Astrocyte of the cerebellum (primary cell): ENCODE measurements at places on chromosomes 12 and 14.

DNA sequence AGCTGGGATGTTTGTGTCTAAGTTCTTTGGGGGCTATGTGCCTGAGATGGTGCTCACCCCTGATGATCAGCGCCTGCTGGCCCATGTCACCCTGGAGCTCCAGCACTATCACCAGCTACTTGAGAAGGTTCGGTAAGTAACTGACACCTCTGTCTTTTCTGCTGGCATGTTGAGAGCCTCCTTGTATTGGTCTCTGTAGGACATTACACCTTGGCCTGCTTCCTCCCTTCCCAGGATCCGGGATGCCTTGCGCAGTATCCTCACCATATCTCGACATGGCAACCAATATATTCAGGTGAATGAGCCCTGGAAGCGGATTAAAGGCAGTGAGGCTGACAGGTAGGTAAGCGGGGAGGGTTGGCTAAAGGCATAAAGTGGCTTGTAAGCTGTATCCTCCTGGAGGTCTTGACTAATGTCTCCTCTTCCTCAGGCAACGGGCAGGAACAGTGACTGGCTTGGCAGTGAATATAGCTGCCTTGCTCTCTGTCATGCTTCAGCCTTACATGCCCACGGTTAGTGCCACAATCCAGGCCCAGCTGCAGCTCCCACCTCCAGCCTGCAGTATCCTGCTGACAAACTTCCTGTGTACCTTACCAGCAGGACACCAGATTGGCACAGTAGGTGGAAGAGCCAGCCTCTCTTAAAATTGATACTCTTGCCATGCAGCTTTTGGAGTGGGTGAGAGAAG, 5.5 kb downstream of the DDIT3 start:
- no peak for DNase-seq

DNA sequence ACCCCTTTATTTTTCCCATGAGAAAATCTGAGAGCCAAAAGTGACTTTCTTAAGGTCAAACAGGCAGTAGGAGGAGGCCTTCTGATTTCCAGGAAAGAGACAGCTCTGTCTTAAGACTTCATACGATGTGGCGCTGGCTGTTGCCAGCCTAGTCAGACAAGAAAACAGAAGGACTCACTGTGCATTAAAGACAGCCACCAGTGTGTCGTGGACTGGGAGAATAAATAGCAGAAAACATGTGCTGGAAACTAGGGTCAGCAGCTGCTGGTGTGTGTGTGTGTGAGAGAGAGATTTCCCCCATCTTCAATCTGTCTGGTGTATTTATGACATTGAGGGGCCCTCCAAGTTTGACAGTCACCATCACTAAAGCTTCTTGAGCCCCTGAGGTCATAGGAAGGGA, 708.6 kb upstream of the TMEM132C start:
- no peak for DNase-seq

GRCh38 chr12:89995870-89996269, 287.2 kb upstream of the ATP2B1 start:
- no peak for DNase-seq

DNA sequence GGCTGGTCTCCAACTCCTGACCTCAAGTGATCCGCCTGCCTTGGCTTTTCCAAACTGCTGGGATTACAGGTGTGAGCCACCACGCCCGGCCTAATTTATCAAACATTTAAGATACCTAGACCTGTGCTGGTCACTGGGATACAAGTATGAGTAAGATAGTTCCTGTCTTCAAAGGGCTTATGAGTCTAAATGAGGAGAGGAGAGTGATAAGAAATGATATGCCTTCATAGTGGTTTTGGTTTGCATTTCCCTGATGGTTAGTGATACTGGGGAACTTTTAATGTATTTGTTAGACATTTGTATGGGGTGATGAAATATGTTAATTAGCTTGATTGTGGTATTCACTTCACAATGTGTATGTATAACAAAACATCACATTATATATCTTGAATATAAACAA, 21.2 kb downstream of the TMED10 start:
- no peak for DNase-seq

- no peak for DNase-seq
These were observed 2.2 kb downstream of the ASIC1 start for GRCh38 chr12:50059440-50060119.

DNA sequence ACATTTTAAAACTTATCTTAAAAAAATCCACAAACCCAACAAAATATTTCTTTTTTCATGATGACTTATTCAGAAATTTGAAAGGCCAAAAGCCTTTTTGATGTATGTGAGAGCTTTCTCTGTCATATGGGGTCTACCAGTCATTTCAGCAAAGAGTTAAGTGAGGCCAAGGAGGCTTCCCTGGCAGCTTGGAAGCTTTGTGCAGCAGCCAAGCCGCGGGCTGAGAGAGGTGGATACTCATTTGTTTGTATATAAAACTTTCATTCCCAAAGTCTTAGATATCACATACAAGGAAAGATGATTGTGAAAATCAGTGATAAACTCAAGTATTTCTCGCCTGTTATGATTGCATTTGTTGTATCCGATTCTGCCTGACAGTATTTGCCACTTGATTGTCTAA, 48.5 kb upstream of the RNU6-8 start:
- no peak for DNase-seq
